ENCODE measurements at places on chromosomes 6 and 20. TPM values are rescaled to one million over a fixed set of nuclear protein-coding genes. Genes with fewer than 3 reads are reported as not detected.

Gene UBE2J1
- total RNA-seq: 23.9 TPM

Gene PRKN
- total RNA-seq: 11.6 TPM

Gene EDN3
- total RNA-seq: not detected

Gene PM20D2
- total RNA-seq: 11.0 TPM

Gene MRAP2
- total RNA-seq: 7.0 TPM

Gene PBOV1
- not detected for total RNA-seq

Gene PABPC1L
- 3.3 TPM for total RNA-seq

Gene RIN2
- 31.6 TPM for total RNA-seq

Gene MATN4
- not detected for total RNA-seq

Gene EDN1
- 0.29 TPM for total RNA-seq

Gene APCDD1L
- 0.21 TPM for total RNA-seq

Gene CST2
- not detected for total RNA-seq

Gene FAM217A
- not detected for total RNA-seq

- no peak for DNase-seq
These were observed 40.0 kb downstream of the SF3B5 start for GRCh38 chr6:144055121-144055931.

DNA sequence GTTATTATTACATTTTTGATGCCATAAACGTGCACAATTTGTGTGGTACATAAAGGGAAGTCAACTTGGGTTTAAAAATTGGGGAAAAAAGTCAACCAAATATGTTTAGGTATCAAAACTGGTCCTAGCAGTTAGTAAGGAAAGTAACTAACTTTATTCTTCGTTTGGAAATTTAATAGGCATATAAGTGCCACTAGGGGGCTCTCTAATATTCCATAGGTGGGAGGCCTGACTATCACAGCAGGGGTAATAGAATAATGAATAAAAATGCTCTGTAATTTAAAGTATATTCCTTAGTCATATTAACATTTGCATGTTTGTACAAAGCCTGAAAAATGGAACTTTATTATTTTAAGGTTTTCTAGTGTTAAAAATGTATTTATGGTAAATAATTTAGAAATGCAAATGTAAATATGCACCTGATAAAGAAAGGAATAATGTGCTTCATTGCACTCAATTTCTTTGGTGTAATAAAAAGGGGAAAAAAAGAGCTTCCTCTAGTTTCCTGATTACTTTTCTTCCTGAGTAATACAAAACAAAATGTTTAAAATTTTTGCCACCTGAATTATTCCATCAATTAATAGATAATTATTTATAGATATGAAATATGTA is 125.7 kb upstream of the HDAC2 start:
- peak; percentile 56 for DNase-seq

DNA sequence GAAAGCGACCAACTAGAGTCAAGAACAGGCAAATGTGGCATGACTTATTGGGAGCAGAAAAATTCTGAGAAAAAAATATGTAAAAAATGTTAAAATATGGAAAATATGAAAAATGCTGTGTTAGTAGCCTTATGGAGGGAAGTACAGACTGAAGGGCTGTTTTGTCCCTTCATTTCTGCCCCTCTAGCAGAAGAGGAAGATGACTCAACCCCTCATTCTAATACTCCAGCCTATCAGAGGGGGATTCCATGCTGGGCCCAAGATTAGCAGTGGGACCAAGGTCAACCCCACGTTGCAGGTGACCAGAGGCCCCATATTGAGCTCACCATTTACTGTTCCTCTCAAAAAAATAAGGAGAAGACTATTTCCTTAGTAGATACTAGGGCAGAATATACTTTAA is 8.4 kb downstream of the MUC21 start:
- no peak for DNase-seq

DNA sequence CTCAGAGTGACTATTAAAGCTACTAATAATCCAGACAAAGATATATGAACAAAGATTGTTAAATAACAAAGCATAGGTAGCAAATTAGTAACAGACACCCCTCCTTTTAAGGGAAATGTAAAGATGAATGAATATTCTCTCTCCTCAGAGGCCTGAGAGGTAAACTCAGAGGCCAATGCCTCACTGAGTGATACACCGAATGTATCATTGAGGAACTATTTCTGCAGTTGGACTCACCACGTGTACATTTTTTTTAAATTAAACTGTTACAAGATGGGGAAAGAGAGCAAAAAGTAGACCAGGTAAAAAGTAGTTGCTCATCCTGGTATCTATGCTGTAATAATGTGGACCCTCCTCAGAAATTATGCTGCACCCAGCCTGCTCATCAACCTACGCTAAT is 72.3 kb upstream of the IPCEF1 start:
- DNase-seq: no peak

GRCh38 chr20:32189123-32189410 is 18.5 kb downstream of the PLAGL2 start:
- DNase-seq: no peak

GRCh38 chr6:99709062-99709461 is 102.4 kb downstream of the PRDM13 start:
- DNase-seq: no peak

DNA sequence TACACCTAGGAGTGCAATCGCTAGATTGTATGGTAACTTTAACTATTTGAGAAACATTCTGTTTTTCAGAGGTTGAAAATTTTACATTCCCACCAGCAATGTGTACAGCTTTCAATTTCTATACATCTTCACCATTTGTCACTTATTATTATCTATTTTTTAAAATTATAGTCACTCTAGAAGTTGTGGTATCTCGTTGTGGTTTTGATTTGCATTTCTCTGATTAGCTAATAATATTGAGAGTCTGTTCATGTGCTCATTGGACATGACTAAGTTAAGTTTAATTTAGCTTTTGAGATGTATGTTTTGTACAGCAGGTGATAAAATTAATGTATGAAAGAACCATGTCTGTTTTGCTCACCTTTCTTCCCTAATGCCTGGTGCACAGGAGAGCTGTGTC is 34.8 kb upstream of the PLCB1 start:
- no peak for DNase-seq

DNA sequence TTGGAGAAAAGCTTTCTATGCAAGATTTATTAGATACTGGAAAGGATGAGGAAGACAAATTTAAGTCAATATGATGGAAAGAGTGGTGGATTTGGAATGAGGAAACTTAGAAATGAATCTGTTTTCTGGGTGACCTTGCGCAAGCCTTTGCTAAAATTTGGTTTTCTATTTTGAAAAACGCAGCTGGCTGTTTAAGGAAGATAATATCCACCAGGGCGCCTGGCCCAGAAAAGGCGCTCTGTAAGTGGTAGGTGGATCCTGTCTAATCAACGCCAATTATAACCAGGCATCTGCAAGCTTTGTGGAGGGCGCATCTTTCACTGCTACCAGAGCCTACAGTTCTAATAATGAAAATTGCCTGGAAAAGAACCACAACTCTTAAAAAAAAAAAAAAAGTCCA is 398 bp upstream of the SPATS1 start:
- DNase-seq: no peak

- no peak for DNase-seq
These were observed 106.5 kb downstream of the LY86 start for GRCh38 chr6:6694825-6695624.

DNA sequence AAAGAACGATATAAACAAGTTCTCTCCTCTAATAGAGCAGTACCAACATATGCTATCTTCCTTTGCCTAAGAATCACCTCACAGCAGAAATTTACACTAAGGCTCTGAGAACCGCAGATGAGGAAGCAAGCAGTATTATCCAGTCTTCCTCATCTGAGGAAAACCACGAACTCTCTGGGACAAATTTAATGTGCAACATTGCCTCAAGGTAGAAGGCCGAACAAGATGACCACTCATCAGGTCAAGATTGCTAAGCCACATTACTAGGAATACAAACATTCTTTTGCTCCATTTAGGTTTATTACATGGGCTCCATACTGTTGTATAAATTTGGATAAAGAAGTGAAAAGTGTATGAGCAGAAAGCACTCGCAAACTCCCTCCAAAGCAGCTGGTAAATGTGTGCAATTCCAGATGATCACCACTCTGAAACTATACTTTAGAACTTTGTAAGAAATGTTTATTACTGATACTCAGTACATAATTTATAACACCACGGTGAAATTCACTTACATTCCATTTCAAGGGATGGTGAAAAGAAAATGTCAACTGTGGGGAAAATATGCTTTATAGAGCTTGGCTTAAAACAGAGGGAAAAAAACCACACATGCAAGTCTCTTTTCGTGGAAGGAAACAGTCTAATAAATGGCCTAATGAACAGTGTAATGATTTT is 398.4 kb downstream of the BTBD9 start:
- no peak for DNase-seq

- DNase-seq: no peak
These were observed 240.8 kb downstream of the SMOC2 start for GRCh38 chr6:168681748-168682147.

- DNase-seq: peak; percentile 6
These were observed 117.1 kb upstream of the RAB32 start for GRCh38 chr6:146426516-146426915.

DNA sequence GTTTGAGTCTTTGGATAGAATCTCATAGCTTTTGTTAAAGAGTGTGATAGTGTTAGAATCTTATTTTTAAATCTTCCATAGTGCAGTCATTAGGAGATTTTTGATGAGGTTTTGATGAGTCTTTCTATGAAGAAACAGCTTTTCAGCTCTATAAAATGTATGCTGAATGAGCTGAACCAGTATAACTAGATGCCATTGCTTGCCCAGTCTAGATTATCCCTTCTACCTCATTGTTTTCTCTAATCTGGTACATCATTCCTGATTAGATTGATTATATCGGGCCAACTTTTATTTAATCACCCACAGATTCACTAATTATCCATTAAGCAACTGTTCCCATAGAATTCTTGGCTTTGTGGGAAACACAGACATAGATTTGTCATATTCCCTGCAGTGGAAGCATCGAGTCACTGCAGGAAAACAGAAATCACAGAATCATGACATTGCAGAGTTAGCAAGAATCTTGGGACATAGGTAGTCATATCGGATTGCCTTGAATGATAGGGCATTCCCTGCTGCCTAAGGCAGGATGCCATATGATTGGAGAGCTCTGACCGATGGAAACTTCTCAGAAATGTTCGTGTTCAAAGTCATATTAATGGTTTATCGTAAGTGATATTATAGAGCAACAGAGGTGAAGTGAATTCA is 882.7 kb upstream of the FLRT3 start:
- DNase-seq: no peak

DNA sequence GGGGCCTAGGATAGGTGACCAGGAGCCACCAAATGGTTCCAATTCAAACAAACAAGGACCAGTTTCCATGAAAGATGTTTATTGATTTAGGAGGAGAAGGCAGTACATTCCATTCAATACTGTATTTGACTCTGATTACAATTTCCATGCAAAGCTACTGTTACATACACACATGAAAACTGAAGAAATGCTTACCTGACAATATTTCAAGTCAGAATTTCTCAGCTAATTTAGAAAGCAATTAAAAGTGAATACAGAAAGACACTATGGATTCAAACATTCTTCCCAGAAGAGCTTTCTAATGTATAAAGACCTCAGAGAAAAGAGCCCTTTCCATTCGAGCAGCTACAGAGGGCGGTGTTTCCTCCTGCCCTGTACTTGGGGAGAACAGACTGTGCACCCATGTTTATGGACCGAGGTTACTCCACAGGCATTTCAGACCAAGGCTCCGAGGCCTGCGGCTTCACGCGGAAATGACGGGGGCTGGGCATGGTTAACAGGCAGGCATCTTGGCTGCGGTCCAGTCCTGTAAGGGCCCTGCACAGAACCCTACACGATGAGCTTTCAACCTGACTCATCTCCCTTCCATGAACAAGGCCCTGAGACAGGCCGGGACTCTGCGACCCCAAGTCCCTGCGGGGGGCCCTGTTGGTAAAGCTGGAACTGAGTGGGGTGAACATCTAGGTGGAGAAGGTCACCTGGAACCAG is 25.7 kb upstream of the TCFL5 start:
- peak; percentile 93 for DNase-seq

- DNase-seq: no peak
These were observed 82.2 kb downstream of the PRDM1 start for GRCh38 chr6:106168097-106168888.

GRCh38 chr6:40922281-40922680 is 116.7 kb downstream of the UNC5CL start:
- peak; percentile 12 for DNase-seq

GRCh38 chr20:22320245-22320915 is 264.0 kb downstream of the FOXA2 start:
- no peak for DNase-seq

DNA sequence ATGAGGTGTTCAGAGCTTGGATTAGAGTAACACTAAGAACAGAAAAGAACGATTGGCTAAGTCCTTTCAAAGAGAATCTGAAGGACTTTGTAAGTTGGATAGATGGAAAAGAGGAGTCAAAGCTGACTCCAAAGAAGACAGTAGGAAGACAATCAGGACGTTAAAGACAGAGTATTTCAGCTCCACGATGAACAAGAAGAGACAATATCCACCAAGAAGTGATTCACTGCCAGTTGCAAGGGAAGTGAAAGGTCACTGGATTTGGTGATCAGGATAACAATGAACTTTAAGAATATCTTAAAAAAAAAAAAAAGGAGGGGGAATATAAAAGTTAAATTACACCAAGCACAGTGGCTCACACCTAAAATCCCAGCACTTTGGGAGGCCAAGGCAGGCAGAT is 17.9 kb downstream of the REPS1 start:
- no peak for DNase-seq

GRCh38 chr6:30151580-30151979 is 9.4 kb downstream of the TRIM10 start:
- DNase-seq: no peak

DNA sequence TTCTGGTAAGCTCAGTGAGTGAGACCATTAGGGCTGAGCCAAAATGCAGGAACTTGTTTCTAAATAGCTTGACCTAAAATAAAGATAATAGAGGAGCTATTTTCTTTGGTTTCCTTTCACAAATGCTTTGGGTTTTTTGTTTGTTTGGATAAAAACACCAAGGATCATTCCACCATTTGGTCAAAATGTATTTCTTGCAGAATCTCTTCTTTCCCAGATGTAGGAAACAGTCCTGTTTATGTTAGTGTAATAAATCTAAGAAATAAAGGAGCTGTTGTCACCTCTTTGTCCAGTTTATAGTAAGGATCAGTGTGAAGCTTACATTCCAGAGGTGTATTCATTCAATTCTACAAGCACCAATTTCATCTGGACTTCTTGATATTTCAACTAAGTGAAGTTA is 297.8 kb downstream of the GJA1 start:
- no peak for DNase-seq

- peak; percentile 20 for DNase-seq
These were observed 11.5 kb upstream of the DEFB113 start for GRCh38 chr6:49980898-49981297.

DNA sequence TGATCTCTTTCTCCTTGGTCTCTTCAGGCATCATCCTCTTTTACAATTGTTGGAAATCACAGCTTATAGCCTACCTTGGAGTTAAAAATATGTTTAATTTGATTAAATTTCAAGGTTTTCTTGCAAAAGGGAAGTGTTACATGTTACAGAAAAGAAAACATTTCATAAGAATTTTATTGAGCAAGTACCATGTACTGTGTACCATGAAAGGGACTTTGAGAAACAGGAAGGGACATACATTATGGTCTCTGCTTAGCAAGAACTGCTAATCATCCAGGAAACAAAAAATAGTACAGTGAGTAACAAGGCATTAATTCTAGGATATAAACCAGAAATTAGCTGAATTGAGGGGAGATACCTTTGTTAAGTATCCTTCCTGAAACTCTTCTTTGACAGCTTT is 145.3 kb upstream of the SPACA1 start:
- no peak for DNase-seq

GRCh38 chr6:148971031-148971927 is 224.4 kb downstream of the UST start:
- DNase-seq: no peak
